ENCODE measurements at places on chromosomes 6 and 20.

DNA sequence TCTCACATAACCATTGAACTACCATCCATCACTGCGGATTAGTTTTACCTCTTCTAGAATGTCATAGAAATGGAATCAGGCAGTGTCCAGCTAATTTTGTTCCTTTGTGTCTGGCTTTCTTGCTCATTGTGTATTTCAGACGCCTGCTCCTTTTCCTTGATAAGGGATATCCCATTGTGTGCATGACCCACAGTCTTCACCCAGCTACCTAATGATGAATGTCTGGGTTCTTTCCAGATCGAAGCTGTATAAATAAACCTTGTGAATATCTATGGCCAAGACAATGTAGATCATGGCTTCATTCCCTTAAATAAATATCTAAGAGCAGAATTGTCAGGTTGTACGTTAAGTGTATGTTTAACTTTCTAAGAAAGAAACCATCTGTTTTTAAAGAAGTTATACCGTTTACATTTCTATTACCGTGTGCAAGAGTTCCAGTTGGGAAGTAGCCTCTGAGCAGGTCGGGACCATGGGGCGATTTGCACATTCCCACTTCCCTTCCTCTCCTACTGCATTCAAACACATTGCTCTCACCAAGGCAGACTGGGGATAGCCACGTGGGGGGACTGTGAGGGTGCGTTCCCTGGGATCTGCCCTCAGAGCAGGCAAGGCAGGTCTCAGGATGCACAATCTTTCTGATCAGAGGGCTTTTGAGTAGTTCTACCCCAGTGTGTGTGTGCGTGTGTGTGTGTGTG, 13.1 kb downstream of the CD93 start:
- no peak for DNase-seq

DNA sequence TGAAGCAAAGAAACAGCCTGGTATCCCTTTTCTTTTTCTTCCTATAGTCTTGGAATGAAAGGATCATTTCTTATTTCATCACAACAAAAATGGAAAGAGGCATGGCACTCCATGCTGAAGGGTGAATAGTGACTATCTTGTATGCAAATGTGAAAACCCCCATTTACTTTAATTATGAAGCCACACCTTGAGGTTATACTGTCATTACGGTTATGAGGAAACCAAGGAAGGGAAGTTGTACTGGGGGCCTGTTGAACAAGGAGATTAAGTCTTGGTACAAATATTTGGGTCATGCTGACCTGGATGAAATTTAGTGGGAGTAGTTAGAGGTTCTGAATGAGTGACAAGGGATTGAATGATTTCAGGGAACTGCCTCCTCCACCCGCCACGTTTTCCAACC, 8.7 kb upstream of the STXBP5 start:
- no peak for DNase-seq

GRCh38 chr6:154111025-154111424, 72.0 kb downstream of the OPRM1 start:
- DNase-seq: no peak

- DNase-seq: no peak
These were observed 256.9 kb downstream of the ERMARD start for GRCh38 chr6:170008294-170008785.

DNA sequence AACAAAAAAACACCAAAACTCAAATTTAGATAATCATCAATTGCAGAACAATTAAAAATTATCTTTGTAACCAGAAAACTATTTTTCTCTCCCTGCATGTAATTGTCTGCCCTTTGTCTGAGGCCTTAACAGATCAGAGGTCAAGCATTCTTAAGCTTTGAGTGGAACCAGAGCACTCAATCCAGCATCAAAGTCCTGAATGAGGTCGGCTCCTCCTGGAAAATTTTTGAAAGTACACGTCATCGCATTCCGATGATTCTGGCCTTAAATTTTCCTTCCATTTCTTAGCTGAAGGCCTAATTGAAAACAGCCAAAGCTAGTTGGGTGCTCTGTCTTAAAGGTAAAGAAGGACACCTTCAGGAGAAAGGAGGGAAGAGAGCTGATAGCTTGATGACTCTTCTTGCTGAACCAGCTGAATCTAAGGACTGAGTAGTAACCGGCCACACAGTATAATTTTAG, 510.2 kb upstream of the SULF2 start:
- DNase-seq: peak; percentile 91

GRCh38 chr20:19218411-19218810, 6.0 kb downstream of the SLC24A3 start:
- DNase-seq: no peak

GRCh38 chr6:99905209-99906106, 88.6 kb downstream of the MCHR2 start:
- DNase-seq: peak; percentile 73

DNA sequence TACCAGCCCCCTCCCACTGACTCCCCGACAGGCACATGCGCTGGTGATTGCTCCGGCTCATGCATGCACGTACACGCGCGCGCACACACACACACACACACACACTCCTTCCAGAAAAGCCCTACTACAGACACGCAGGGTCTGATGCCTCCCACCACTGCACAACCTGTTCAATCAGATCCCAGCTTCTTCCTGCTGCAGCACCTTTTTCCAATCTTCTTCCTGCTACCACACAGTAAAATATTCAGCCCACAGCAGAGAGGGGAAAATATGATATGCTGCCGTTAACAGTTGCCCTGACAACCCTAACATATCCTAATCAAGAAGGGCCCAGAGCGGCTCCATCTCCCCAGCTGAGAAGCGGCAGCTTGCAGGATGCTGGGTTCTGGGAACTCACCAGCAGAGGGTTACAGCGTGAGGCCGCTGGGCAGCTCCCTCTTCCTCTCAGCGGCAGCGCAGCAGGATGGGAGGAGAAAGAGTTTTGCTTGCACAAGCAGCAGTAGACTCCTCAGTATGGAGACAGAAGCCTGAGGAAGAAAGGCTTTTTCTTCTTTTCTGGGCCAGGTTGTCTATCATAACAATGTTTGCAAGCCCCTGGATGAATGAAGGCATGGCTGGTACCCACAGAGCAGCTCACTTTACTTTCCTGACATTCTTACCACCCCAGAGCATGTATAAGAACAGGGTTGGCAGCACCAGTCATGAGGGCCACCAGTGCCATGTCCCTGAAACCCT, 23.9 kb downstream of the MAP7 start:
- DNase-seq: peak; percentile 83

DNA sequence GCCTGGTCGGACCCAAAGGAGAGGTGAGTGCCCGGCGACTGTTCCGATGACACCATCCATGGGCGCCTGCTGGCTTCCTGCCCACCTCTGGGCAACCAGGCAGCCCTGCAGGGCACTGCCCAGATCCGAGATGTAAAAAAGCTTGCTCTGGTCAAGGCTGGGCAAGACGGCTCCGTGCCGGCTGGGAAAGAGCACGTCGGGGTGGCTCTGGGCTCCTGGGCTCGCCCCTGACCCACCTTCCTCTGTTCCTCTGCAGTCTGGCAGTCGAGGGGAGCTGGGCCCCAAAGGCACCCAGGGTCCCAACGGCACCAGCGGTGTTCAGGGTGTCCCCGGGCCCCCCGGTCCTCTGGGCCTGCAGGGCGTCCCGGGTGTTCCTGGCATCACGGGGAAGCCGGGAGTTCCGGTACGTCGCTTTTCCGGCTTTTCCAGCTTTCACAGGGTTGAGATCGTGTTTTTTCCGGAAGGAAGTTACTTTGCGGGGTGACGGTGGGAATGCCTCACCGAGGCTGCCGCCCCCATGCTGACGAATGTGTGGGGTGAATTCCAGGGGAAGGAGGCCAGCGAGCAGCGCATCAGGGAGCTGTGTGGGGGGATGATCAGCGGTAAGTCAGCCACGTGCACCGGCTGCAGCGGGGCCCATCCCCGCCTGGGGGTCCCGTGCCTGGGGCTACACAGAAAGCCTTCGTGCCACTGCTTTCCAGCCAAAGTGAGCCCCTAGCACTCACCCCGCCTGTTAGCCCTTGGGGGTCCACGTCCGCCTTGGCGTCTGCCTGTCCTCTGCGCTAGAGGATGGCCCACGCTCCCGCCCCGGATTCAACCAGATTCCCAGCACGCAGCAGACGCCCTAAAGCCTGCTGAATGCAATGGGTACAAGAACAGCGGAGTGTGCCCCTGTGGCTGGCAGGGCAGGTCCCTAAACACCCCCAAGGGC, 19.3 kb downstream of the COL9A3 start:
- DNase-seq: peak; percentile 69

GRCh38 chr6:71822625-71823024, 63.7 kb upstream of the RIMS1 start:
- peak; percentile 35 for DNase-seq

- peak; percentile 96 for DNase-seq
These were observed 47.7 kb downstream of the BANF2 start for GRCh38 chr20:17747431-17747846.

- no peak for DNase-seq
These were observed 67.1 kb upstream of the SLC22A23 start for GRCh38 chr6:3523966-3524365.

- no peak for DNase-seq
These were observed 22.3 kb downstream of the HM13 start for GRCh38 chr20:31536575-31536974.

DNA sequence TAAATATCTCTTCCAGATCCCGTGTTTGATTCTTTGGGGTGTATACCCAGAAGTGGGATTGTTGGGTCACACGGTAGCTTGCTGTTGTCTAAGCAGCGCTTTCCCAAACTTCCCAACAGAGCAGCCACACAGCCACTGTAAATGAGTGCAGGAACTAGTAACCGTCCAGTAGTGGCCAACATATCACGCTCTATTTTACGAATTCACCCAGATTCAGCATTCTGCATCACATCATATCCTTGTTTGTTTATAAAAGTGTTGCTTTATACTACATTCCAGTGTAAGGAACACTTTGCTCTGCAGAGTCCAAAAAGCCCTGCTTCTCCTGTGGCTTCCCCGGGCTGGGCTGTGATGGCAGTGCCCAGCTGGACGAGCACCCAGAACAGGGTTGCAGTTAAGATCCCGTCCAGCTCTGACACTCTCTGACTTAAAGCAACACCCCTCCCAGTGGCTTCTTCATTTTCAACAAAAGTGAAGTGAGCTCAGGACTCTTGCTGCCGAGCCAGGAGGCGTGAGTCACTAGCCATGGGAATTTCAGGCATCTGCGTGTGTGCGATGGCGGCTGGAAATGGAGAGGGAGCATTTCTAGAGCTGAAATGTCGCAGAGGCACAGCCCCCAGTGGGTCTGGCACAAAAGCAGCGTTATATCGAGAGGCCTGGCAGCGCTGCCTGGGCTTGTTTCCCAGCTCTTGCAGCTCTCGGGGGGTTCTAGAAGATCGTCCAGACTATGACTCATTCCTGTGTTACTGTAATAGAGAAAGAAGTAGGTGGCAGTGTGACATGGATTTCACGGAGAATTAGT, 216.3 kb upstream of the ECI2 start:
- DNase-seq: peak; percentile 98

GRCh38 chr6:35230498-35230897, 16.7 kb downstream of the SCUBE3 start:
- DNase-seq: no peak

GRCh38 chr6:53604623-53605190, 59.8 kb upstream of the GCLC start:
- DNase-seq: no peak

DNA sequence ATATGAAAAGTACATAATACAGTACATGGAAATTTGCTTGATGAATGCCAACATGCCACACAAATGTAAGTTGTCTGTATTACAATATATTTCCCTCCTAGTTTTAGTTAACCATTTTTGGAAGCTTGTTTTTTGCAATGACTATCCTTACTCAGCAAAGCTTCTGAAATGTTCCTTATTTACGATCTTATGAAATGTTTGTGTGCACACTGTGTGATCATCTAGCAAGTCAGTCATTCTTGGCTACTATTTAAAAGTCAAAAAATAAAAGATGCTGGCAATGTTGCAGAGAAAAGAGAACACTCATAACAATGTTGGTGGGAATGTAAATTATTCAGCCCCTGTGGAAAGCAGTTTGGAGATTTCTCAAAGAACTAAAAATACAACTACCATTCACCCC, 33.8 kb downstream of the SUMO4 start:
- peak; percentile 29 for DNase-seq

GRCh38 chr20:47749339-47749738, 35.9 kb downstream of the SULF2 start:
- DNase-seq: no peak

DNA sequence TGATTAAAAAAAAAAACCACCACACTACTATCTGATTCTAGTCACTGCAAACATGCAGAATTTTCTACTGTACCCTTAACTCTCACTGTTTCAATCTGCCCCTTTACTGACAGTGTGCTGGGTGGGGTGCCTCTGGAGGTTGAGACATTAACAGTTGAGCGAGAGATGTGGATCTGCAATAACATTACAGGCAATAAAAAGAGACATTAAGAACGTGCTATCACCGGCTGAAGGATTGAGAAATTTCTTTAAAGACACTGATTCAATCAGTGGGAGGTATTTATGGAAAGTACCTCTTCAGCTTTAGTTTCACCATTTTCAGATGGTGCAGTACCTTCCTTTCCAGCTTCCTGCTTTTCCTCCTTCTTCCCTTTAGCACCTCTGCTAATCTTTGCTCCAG, 32.5 kb downstream of the HMGN3 start:
- no peak for DNase-seq

GRCh38 chr6:23522792-23523547, 603.0 kb upstream of the NRSN1 start:
- no peak for DNase-seq

GRCh38 chr6:126897758-126898157, 220.7 kb upstream of the RSPO3 start:
- DNase-seq: no peak

DNA sequence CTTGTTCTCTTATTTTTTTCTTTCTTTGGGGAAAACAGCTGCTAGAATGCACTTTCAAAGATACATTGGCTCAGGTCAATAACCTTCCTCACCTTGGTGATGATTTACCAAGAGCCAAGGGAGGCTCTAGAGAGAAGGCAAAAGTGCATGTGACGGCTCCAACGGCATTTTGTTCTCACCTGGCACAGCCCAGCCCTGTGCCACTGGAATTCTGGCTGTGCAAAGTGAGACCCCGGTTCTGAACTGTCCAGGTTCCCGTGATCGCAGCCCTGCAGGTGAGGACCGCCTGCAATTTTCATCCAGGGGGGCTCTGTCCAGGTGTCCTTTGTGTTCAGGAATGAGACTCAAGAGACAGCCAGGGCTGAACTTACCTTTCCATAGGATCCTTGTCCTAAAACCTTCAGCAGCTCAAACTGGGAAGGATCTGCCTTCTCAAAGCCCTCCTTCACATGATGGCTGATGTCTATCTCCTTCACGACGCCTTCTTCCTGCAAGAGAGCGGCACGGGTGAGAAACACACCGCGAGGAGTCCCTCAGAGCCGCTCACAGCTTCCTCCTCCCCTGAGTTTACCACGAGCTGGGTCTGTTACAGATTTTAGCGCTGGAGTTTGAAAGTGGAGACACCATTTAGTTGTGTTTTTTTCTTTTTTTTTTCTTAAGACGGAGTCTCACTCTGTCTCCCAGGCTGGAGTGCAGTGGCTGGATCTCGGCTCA, 48.0 kb downstream of the RAMACL start:
- no peak for DNase-seq

Data from GM23248 (cell line).